SK-MEL-5 (cell line): ENCODE measurements at places on chromosomes 5 and 9.

- DNase-seq: peak; percentile 84
These were observed 16.2 kb downstream of the TRIM7 start for GRCh38 chr5:181188700-181189362.

DNA sequence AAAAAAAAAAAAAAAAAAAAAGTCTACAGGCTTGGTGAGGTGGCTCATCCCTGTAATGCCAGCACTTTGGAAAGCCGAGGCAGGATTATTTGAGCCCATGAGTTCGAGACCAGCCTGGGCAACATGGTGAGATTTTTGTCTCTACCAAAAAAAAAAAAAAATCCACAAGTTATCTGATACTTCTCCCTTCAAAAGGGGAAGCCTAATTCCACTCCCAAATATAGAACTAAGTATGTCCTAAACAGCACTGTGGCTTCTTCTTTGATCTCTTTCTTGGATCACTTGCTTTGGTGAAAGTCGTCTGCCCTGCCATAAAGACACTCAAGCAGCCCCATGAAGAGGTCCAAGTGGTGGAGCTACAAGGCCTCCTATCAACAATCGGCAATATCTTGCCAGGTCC is 18.8 kb upstream of the STING1 start:
- no peak for DNase-seq

DNA sequence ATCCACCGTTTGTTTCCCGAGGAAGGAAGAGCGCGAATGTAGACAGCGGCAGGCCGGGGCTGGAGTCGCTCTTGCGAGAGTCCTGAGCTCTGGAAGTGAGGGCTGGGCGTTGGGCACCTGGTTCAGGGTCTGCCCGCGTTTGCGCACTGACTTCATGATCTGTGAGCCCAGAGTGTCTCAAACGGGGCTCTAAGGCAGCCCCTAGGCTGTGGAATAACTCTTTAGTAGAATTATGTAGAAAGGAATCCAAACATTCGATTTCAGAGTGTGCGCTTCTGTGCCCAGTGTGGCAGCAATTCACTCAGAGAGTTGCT is 478 bp upstream of the GGTA1 start:
- no peak for DNase-seq

DNA sequence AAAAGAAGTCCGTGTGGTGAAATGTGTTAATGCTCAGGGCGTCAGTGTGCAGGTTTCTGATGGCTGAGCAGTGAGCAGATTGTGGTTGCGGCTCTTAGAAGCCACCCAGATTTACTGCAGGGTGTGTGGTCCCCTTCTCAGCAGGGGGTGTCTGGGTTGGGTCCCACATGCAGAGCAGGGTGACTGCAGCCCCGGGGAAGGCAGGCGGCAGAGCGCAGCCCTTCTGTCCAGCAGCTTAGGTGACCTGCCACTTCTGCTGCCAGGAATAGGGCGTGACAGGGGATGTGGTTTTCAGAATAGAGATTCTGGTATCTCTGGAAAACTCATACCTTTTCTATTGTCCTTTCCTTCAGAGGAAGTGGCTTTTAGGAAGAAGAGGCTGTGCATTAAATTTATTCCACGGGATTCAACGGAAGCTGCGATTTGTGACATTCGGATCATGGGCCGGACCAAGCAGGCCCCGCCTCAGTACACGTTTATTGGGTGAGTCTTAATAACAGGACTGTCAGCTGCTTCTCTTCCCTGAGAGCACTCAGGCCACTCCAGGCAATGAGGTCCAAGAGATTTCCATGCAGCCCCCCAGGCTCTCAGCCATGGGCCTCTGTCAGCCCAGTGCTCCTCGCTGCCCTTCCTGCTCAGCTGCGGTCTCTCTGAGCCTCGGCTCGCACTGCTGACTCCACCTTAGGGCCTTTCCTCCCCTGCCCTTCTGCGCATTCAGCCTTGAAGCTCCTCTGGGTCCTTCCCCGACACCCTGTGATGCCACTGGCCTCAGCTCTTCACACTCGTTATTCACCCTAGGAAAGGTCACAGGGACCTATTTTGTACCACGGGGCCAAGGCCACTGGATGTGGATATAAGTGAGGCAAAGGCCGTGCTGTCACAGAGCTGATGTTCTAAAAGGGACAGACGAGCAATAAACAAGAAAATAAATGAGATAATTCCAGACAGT is 65.4 kb downstream of the MVB12B start:
- DNase-seq: no peak

DNA sequence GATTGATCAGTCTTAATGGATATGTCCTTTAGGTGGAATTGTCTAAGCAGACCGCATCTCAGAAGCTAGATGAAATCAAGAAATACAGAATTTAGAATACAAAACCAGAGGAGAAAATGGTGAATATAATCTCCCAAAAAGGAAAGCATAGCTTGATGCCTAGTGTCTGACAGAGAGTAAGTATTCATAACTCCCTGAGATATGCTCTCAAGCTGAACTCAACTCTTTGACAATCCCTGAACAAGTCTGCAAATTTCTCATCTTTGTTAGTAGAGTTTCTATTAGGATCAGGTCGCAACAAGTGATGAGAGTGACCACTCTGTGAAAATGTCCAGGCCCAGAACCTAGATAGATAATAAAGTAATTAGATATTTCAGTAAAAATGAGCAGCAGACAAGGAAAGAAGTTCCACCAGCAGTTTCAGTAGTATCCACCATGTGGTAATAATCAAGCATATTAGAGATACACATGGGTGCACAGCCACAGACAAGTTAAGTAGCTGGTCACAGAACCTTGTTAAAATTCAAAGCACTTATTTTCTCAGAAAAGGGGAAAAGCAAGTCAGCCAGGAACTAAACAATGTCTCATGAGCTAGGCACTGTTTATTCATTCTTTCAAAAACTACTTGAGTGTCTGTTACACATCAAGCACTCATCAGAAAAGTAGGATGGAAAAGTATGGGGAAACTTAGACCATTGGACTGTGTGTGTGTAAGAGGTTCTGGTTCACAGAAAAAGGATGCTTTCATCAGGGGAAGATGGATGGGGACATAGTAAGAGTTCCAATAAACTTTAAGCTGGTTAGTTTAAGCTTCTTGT is 481.5 kb upstream of the TUSC1 start:
- DNase-seq: no peak

- no peak for DNase-seq
These were observed 545.6 kb upstream of the WWC1 start for GRCh38 chr5:167745868-167746267.

DNA sequence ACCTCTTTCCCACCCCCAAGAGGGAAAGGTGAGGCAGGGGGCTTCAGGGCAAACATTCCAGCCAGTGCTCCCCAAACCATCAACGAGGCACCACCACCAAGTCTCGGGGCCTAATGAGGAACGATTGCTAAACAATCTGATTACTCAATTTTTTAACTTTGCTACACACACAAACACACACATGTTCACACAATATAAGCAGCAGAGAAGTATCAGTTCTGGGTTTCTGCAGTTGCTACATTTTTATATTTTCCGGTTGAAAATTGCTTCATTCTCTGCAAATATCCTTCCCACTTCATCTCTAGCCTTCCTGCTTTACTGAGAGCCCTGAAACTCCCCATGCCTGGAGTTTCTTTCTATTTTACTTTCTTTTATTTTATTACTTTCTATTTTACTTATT is 60.2 kb downstream of the FEM1C start:
- no peak for DNase-seq

DNA sequence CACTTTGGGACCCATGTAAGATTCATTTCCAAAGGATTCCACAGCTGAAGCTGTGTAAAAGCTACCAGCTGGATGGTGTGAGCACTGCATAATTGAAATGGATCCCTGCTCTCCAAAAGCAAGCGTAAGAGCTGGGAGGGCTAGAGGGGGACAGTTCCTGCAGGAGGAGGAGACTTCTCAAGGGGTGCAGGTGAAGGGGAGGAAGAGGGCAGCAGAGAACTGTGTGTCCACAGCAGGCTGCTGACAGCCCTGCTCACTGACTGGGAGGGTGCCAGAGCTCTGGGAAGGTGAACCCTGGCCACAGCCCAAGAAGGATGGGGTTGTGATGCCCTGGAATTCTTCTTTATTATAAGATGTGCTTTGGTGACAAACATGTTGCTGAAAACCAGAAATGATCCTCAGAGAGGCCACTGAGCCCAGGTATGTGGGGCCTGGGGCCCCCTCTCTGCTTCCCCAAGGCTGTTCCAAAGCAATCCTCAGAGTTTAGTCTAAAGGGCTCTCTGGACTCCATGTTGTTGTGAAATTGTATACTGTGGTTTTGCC is 112.8 kb upstream of the SLC25A48 start:
- DNase-seq: no peak

DNA sequence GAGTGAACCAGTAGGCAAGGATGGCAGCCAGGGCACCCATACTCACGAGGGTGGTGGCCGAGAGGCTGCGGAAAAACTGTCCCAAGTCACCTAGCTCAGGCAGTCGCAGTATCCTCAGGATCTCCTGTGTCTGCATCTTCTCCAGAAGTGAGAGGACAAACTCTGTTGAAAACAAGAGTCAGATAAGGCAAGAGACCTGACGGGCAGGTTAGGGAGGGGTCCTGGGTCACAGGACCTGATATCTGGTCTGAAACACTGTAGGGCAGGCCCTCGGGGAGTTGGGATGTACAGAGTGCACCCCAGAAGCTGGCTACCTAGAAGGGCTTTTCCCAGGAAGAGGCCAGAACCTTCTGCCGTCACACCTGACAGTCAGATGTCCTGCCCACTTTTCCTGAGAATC is 17.4 kb downstream of the ACSL6 start:
- DNase-seq: no peak

GRCh38 chr9:70589571-70590314 is 175.3 kb upstream of the KLF9 start:
- DNase-seq: no peak

DNA sequence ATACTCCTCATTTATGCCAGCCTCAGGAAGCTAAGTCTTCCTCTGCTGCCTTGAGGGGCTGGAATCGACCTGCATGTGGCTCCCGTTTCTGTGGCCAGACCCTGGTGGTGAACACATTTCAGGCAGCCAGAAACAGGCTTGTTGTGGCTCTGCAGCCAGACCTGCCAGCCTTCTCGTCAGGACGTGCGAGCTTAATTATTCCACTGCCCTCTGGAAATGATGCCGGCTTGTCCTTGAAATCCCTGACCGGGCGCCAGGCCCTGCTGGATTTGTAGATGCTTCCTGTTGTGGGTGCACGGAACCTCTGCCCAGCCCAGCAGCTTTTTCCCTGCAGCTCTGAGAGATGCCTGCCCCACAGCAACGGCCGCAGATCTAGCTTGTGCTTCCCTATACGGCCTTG is 41.6 kb downstream of the PDZD2 start:
- no peak for DNase-seq

GRCh38 chr5:36944607-36945225 is 68.1 kb downstream of the NIPBL start:
- DNase-seq: peak; percentile 82

DNA sequence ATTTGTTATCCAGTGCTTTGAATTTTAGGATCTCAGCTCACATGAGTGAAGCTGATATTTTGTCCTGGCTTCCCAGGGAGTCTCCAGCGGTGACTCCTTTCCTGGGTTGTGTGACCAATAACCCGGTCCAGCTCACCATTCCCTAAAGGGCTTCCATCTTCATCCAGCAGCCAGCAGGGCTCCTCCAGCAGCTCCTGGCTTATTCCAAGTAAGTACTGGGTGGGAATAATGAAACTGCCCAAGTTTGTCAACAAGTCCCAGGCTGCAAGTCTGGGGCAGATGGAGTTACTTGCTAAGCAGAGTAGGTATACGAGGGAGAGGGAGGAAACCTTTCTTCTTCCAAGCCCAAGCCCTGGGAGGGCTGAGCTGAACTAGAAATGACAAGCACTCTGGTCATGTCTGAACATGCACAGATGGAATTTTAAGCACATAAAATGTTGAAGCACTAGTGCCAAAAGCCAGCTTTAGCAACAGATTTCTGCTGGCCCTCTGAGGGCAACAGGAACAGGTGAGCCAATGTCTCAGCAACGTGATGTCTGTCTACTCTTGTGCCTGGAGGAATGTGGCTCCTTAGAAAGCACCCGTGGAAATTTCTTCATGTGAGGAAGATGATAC is 153.7 kb upstream of the DAPK1 start:
- DNase-seq: no peak

- DNase-seq: no peak
These were observed 73.2 kb downstream of the WDR41 start for GRCh38 chr5:77418601-77419581.

DNA sequence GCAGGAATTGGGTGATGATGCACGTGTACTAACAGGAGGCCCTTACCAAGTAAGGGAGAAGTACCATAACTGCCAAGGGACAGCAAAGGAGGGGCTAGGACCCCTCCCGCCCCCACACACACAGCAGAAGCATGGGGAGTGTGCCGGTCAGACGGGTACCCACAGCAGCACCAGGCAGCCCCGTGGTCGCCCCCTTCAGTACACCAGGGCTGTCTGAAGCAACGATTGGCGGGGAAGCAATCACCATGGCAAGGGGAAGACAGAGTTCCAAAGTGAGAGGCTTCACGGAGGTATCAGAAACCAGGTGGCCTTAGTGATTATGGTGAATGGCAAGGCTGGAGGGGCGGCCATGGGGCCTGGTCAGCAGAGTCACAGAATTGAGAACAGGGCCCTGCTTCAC is 72.2 kb downstream of the CAMSAP1 start:
- no peak for DNase-seq

- no peak for DNase-seq
These were observed 13.0 kb downstream of the CDKN2AIPNL start for GRCh38 chr5:134398609-134399155.

GRCh38 chr5:8843771-8844170 is 702.1 kb downstream of the SEMA5A start:
- DNase-seq: peak; percentile 100

DNA sequence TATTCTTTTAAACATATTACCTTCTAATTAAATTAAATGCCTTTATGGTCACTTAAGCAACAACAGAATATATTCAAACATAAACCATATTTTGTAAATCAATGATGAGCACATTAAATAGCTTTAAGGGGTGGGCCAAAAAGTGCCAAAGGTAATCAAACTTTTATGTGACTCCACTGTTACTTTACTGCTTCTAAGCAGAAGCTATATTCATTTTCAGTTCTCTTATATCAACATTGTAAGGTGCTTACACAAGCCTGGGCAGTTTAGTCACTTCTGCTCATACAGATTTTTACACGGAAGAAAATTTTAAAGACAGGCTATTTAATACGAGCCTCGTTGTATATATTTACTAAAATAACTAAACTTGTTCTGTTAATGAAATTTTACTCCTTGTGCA is 29.9 kb downstream of the RFX3 start:
- no peak for DNase-seq

DNA sequence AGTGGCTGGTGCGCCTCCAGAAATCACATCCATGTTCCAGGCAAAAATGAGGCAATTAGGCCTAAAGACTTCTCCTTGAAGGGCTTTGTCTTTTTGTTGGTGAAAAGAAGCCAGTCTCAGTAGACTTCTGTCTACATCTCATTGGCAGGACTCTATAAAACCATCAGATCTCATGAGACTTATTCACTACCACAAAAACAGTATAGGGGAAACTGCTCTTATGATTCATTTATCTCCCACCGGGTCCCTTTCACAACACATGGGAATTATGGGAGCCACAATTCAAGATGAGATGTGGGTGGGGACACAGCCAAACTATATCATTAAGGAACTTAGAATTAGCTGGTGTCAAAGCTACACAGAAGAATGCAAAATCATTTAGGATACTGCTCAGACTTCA is 77.7 kb upstream of the SNX2 start:
- DNase-seq: no peak

GRCh38 chr5:16321284-16321683 is 141.7 kb upstream of the MARCHF11 start:
- DNase-seq: no peak
